ENCODE measurements at places on chromosomes 1 and 21.
A peak's percentile ranks its signal among the peaks of the same experiment; 100 is the strongest.

- H3K27me3 ChIP-seq, result no peaks in the 10 kb centered on the region
- DNase-seq, result no peak
- H3K4me1 ChIP-seq, result no peaks in the 10 kb centered on the region
- H3K4me3 ChIP-seq, result no peak overlapping the region
These were observed 33.6 kb downstream of the ERI3 start for GRCh38 chr1:44321466-44321865.

DNA sequence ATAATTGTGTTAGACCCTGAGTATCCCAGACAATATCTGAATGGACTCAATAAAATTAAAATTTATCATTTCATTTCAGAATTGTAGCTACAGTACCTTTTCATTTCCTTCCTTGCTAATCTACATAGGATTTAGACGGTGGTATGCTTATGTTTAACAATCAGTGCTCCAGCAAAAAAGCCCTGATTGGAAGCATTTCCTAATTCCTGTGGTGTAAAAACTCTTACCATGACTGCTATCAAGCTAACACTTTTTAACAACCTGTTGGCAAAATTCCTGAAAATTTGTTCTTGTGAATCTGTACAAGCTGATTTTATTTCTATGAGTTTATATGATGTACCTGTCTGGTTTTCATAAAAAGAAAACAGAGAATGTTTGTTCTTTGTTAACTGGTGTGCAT, 5.2 kb upstream of the FNBP1L start:
- H3K27me3 ChIP-seq, result no peaks in the 10 kb centered on the region
- H3K4me1 ChIP-seq, result no peaks in the 10 kb centered on the region
- DNase-seq, result no peak
- H3K27ac ChIP-seq, result no peak overlapping the region

GRCh38 chr1:53295726-53296116, 32.1 kb downstream of the LRP8 start:
- H3K36me3 ChIP-seq, result no peaks in the 10 kb centered on the region
- H3K27me3 ChIP-seq, result no peaks in the 10 kb centered on the region
- DNase-seq, result peak; percentile 67

DNA sequence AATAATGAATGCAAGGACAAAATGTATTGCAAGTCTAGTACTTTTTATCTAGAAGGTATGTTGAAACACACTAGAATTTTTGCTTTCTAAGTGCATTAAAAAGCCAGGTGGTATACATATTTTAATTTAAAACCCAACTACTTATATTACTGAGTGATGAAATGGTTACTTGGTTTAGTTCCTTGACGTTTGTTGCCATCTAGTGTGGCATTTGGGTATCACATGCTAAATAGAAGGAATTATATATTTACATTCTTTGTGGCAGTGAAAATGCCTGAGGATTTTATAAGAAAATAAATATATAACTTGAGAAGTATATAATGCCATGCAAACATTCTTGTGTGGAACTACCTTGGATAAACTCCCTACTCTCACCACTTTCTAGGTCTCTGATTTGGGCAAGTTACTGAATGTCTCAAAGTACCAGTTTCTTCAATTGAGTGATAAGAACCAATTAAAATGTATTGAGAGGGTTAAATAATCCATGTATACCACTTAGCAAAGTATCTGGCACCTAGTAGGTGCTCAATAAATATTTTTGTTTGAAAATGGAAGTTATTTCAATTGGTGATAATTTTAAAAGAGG, 69.6 kb downstream of the SDCCAG8 start:
- H3K27ac ChIP-seq, result no peak overlapping the region
- H3K36me3 ChIP-seq, result no peaks in the 10 kb centered on the region
- no peak overlapping the region for H3K4me3 ChIP-seq
- no peaks in the 10 kb centered on the region for H3K4me1 ChIP-seq
- peak; percentile 21 for DNase-seq

DNA sequence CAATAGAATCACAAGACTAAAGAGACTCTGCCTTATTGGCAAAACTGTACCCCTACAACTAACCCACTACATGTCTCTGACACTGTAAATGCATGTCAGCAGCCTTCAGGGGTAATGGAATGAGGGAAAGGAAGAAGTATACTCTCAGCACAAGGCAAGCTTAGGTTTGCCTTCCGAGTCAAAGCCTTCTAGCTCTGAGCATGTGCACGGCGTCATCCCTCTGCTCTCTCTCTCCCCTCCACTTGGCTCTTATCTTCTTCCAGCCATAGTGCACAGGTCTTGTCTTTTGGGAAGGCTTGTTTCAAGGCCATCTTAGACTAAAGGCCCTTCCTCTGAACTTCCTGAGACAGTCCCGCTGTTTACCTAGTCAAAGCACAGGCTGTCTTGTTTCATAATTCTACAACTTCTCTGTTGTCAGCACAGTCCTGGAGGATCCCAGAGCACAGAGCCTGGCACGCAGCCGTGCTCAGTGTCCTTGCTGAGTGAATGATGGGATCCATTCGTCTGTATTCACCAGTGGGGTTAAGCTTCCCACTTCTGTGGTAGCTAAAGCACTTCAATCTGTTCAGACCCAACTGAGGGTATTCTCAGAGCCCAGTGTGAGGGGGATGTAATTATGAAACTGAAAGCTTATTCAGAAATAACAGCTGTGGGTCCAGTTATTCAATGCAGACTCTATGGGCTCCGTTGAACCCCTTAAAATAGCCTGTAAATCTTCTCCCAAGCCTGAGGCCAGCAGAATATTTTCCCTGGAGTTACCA, 166.5 kb upstream of the PLD5 start:
- no peaks in the 10 kb centered on the region for H3K4me1 ChIP-seq
- DNase-seq, result no peak
- no peak overlapping the region for H3K27ac ChIP-seq
- H3K4me3 ChIP-seq, result no peak overlapping the region
- H3K36me3 ChIP-seq, result no peaks in the 10 kb centered on the region

DNA sequence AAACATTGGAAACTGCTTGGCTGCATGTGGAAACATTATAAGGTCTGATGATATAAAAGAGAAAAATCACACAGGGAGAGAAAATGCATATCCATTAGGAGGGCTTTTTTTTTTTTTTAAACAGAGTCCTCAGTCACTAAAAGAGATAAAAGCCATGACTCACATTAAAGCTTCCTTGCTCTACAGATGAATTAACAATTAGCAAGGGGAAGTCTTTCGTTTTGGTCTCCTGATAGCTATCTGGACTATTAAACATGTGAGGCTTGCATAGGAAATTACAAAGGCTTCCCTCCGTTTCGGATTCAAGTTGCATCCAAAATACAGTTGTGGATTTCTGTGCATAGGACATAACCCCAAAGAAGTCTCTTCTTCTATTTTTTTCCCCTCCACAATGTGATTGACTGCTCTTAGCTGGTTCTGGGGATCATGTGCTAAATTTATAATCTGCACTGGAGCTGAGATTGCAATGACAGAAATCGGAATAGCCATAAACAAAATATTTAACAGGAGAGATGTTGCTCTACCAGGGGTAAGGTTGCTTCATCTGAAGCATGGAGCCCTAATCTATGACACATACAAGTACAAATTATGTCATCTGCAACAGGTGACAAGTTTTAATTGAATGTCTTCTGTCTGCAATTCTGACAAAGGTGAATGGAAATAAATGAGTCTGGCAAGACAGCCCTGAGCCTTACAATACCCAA, 146.8 kb downstream of the ESRRG start:
- no peak for DNase-seq
- no peaks in the 10 kb centered on the region for H3K36me3 ChIP-seq
- H3K4me3 ChIP-seq, result no peak overlapping the region
- H3K27ac ChIP-seq, result no peak overlapping the region
- no peaks in the 10 kb centered on the region for H3K27me3 ChIP-seq

DNA sequence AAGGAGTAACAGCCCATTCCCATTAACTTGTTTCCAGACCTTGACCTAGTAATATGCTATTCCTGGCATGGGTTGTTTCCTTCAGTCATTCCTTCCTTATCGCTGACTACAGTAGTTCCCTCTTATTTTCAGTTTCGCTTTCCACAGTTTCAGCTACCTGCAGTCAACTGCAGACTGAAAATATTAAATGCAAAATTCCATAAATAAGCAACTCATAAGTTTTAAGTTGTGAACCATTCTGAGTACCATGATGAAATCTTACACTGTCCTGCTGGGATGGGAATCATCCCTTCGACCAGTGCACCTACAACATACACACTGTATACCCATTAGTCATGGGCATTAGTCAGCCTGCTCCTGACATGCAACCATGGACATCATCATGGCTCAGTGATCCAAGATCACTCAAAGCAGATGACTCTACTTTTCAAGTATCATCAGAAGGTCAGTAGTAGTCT, 66.7 kb downstream of the CCDC30 start:
- no peak overlapping the region for H3K27ac ChIP-seq
- no peaks in the 10 kb centered on the region for H3K4me1 ChIP-seq
- no peak for DNase-seq
- no peak overlapping the region for H3K4me3 ChIP-seq
- no peaks in the 10 kb centered on the region for H3K27me3 ChIP-seq
- H3K36me3 ChIP-seq, result no peaks in the 10 kb centered on the region

GRCh38 chr1:22760455-22760854, 49.8 kb downstream of the EPHB2 start:
- no peak for DNase-seq
- H3K27ac ChIP-seq, result no peak overlapping the region
- no peak overlapping the region for H3K4me3 ChIP-seq
- no peaks in the 10 kb centered on the region for H3K4me1 ChIP-seq
- no peaks in the 10 kb centered on the region for H3K36me3 ChIP-seq

- H3K4me1 ChIP-seq, result no peaks in the 10 kb centered on the region
- no peak overlapping the region for H3K27ac ChIP-seq
- H3K4me3 ChIP-seq, result no peak overlapping the region
- no peak for DNase-seq
- no peaks in the 10 kb centered on the region for H3K36me3 ChIP-seq
- H3K27me3 ChIP-seq, result no peaks in the 10 kb centered on the region
These were observed 126.7 kb upstream of the KRTAP19-8 start for GRCh38 chr21:31164713-31165694.

DNA sequence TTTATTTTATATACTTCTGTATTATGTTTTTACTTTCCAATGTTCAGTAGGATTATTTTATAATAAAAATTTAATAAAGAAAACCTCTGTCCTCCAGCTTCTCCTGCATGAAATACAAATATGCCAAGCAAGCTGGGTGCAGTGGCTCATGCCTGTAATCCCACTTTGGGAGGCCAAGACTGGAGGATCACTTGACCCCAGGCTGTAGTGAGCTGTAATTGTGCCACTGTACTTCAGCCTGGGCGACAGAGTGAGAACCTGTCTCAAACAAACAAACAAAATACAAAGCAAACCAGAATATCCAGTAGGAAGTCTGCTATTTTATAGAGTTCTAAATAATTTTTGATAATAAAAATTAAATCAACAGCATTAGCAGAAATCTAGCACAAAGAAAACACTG, 168.8 kb downstream of the EIF4G3 start:
- no peaks in the 10 kb centered on the region for H3K27me3 ChIP-seq
- no peaks in the 10 kb centered on the region for H3K4me1 ChIP-seq
- H3K36me3 ChIP-seq, result no peaks in the 10 kb centered on the region
- H3K4me3 ChIP-seq, result no peak overlapping the region

GRCh38 chr1:103790172-103790571, 40.5 kb downstream of the AMY1C start:
- no peaks in the 10 kb centered on the region for H3K36me3 ChIP-seq
- no peaks in the 10 kb centered on the region for H3K4me1 ChIP-seq
- no peak for DNase-seq
- H3K27me3 ChIP-seq, result no peaks in the 10 kb centered on the region
- H3K4me3 ChIP-seq, result no peak overlapping the region

- no peaks in the 10 kb centered on the region for H3K4me1 ChIP-seq
- DNase-seq, result no peak
- no peaks in the 10 kb centered on the region for H3K27me3 ChIP-seq
- no peak overlapping the region for H3K27ac ChIP-seq
- H3K36me3 ChIP-seq, result peaks cover 4% of the 10 kb centered on the region
These were observed 59.9 kb downstream of the TP53BP2 start for GRCh38 chr1:223785808-223786207.

- no peak overlapping the region for H3K4me3 ChIP-seq
- no peaks in the 10 kb centered on the region for H3K4me1 ChIP-seq
- no peaks in the 10 kb centered on the region for H3K36me3 ChIP-seq
- H3K27me3 ChIP-seq, result no peaks in the 10 kb centered on the region
- DNase-seq, result no peak
These were observed 19.0 kb upstream of the POGZ start for GRCh38 chr1:151478140-151478812.

DNA sequence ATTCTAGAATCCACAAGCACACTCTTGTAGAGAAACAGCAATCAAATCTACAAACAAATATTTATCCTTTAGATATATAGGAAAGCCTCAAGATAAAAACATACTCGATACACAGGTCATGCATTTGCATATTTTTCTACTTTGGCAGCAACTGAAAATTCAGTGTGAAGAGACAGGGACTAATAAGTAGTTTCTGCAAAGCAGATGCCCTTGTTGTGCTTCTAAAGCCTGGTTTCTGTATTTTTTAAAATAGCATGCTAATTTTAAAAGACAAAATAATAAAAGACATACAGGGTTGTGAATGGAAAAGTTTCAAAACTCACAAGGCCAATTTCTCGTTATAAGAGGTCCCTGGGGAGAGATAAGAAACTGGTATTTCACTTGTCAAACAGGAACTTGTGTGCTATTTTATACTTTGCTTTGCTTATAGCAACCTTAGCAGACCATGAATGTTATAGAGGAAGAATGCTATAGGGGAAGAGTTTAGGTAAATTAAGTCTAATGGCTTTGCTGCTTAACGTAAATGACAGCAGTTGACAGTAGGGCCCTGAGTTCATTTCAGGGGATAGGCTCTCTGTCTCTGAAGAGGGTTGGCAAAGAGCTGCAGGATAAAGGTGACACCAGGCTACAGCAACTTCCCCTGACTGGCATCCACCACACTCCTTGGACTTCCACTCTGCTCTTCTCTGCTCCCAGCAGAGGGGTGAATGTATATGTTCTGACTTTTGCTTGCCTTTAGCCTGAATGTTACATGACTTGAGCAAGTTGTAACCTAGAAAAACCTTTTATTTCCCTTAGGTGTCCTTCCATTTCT, 9.4 kb upstream of the RGS13 start:
- no peaks in the 10 kb centered on the region for H3K4me1 ChIP-seq
- no peaks in the 10 kb centered on the region for H3K27me3 ChIP-seq
- no peaks in the 10 kb centered on the region for H3K36me3 ChIP-seq
- no peak overlapping the region for H3K27ac ChIP-seq

GRCh38 chr1:166870584-166870983, 5.5 kb downstream of the TADA1 start:
- H3K4me3 ChIP-seq, result no peak overlapping the region
- no peaks in the 10 kb centered on the region for H3K36me3 ChIP-seq
- H3K27ac ChIP-seq, result no peak overlapping the region
- no peaks in the 10 kb centered on the region for H3K27me3 ChIP-seq
- no peak for DNase-seq
- H3K4me1 ChIP-seq, result peaks cover 6% of the 10 kb centered on the region

Data from colonic mucosa (tissue), 4 donors.